ENCODE measurements at places on chromosomes 7 and 10.

GRCh38 chr7:10237306-10237705 lies 736.4 kb upstream of the PHF14 start:
- DNase-seq, result no peak

DNA sequence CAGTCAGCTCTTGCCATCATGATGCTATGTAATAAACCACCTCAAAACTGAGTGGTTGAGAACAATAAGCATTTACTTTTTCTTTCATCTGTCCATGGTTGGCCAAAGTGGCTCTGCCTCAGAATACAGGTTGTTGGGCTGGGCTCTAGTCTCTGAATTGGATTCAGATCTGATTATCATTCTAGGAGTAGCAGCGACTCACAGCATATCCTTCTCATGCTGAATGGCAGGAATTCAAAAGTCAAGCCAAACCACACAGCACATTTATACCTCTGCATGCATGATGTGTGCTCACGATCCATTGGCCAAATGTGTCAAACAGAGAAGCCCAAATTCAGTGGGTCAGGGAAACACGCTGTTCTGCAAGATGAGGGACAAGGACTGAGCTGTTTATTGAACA lies 13.6 kb upstream of the GALNT11 start:
- DNase-seq, result no peak

- DNase-seq, result no peak
Measured at GRCh38 chr10:61257956-61258496, 195.2 kb downstream of the TMEM26 start.

- no peak for DNase-seq
Measured at GRCh38 chr7:151008143-151008510, 16.2 kb downstream of the ATG9B start.
